ENCODE measurements at places on chromosomes 12 and 14.
A peak's percentile ranks its signal among the peaks of the same experiment; 100 is the strongest.

- peak; percentile 83 for DNase-seq
Measured at GRCh38 chr12:5988659-5989116, 43.6 kb upstream of the ANO2 start.

DNA sequence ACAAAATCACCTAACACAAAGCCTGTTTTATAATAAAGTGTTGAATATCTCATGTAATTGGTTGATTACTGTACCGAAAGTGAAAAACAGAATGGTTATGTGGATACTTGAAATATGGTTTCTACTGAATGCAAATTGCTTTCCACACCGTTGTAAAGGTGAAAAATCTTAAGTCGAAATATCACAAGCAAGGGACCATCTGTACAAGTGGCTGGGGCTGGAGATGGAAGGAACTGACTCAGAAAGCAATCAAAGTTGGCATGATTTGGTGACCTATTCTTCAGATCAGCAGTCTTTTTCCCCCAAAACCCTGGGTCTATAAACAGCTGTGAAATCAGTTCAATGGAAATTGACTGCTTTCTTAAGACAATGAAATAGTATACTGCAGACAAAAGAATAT, 3.6 kb downstream of the CBX5 start:
- DNase-seq, result no peak

DNA sequence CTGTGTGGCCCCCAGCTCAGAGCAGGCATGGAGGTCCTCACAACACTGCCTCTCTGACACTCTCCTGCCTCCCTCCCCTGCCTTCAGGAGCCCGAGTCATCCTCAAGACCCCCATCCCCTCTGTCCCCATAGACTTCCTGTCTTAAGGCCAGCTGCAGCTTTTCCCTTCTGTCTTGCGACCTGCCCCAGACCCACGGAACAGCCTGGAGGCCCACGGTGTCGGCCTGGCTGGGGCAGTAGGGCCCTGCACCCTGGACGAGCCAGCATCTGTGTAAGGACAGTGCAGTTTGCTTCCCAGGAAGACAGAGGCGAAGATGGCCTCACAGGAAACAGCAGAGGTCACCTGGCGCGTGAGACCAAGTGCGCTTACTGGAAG, 9.7 kb downstream of the TEDC1 start:
- DNase-seq, result no peak

DNA sequence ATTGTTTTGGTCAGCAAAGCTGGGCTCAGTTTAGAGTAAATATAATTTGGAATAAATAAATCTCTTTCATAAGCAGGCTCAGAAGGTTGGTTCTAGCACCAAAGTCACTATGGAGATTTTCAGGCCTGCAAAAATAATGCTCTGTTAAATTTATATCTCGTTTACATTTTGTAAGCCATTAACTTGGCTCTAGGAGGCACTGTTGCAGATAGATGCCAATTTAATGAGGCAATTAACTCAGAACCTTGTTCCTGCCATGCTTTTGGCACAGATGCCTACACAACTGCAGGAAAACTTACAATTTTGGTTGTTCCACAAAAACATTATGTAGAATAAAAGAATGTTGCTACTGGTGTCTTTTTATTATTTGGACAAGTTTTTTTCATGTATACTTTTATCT, 428.1 kb downstream of the FLRT2 start:
- DNase-seq, result no peak

GRCh38 chr14:90453401-90453951, 56.6 kb downstream of the CALM1 start:
- DNase-seq, result no peak

DNA sequence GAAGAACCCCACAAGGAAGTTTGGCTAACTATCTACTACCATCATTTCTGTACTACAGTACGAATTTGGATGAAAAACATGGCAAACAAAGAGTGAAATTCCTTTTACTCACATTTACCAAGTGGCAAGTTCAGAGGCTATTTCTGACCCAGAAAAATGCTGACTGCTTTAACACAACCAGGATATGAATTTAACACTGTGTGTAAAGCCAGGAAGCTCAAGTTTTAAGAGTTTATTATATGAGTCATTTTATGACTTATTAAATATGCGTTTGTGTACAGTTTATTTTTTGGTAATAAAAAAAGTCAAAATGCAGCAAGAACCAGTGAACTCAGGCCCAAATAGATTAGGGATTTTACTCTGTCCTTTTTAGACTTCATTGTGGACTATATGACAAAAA, 58.4 kb upstream of the STAC3 start:
- DNase-seq, result no peak

- no peak for DNase-seq
Measured at GRCh38 chr12:91885851-91886731, 259.6 kb downstream of the BTG1 start.

DNA sequence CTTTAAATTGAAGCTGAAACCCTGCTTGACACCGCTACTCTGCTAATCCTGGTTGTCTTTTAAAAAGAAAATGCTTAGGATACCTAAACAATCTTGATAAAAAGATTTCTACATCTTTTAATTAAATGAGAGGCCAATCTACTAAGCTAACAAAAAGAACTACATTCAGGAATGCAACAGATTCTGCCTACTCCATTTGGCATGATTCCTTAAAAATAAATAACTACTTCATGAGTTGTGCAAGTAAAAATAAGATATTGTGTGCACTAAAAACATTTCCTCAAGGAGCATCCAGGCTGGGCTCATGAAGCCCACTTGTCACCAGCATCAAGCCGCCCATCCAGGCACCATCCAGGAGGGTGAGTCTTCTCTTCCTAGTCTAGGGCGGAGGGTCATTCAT, 197.5 kb downstream of the PAX9 start:
- no peak for DNase-seq

DNA sequence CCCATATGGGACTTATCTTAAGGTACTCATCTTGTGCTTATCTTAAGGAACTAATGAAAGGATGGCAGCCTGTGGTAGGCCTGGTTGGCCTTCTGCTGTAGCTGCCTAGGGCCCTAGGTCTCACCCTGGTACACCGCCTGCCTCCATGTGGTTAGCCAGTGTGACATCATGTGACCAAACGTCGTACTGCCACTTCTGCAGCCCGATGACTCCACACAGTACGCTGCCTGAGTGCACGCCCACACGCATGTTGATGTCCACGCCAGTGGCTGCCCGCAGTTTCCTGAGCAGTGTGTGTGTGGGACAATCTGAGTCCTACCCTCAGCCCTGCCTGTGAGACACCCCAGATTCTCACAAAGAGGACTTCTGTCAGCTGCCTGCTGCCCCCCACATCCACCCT, 5.1 kb downstream of the ADCY4 start:
- DNase-seq, result peak; percentile 63

DNA sequence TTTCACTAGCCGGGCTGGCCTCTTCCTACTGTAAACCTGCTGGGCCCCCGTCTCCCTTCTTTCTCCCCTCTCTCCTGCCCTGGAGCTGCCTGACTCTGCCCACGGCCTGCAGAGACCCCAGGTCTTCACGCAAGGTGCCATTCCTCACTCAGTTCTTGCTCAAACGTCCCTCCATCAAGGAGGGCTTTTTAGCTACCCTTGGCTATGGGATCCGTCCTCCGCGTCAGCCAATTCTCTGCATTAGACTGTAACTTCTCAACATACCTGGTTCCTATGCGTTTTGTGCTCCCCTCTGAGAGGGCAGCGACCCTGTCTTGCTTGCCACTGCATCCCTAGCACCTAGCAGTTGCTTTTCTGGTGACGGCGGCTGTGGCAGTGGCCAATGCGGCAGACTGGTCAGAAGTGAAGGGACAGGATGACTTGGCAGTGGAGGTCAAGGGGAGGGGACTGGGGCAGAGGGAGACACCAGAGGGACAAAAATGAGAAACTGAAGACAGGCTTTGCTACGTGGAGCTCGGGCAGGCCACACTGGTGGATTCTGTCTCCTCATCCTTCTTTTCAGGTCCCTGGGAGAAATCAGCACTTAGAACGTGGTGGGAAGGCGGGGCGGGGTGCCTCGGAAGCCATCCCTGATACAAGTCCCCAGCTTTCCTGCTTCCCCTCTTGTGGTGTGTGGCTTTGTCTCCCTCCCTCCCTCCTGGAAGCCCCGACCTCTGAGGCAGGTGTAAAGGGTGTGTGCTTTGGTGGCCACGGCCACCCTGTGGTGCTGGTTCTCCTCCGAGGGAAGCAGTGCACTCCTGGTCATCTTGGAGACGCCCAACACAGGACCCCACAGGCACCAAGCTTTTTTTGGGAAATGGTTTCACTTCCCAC, 1.8 kb downstream of the B3GNT4 start:
- no peak for DNase-seq

DNA sequence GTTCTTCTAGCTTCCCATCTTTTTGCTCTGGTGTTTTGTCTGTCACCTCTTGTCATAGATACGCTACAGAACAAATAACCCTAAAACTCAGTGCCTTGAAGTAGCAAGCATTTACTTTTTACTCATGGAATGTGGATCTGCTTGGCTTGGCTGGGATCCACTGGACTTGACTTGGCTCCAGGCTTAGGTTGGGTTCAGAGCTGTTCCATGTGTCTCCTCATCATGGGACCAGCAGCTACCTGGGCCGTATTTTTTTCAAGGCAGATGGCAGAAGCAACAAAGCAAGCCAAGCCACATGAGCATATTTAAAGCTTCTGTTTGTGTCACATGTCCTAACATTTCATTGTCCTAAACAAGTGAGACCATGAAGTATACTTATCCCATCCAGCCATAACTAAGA, 48.7 kb upstream of the ATF1 start:
- DNase-seq, result no peak

DNA sequence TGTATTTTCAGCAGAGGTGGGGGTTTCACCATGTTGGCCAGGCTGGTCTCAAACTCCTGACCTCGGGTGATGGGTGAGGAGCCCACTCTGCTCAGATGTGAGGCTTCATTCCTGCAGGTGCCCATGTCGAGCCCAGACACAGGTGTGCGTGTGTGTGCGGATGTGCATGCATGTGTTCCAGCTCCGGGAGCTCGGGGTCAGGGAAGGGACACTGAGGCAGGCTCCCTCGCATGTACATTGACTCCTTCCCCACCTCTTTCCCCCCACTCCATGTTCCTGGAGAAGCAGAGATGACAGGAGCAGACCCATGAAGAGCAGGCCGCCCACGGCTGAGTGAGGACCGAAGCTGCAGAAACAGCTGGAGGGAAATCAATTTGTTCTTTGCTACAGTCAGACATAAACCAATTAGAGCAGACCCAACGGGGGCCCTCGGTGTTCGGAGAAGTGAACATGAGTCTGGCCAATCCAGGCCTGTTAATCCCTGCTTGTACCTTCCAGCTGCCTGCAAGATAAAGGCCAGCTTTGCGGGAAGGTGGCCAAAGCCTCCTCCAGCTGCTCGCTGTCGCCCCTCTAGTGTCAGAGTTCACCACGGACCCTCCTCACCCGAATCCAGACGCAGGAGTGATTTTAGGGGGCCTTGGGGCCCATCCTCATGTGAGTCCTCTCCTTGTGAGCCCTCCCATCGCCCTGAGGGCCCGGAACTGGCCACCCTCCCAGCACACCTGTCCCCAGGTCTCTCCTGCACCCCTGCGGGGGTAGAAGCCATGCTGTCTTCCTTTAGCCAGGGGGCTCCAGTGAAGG, 321.0 kb upstream of the RTL1 start:
- DNase-seq, result no peak

DNA sequence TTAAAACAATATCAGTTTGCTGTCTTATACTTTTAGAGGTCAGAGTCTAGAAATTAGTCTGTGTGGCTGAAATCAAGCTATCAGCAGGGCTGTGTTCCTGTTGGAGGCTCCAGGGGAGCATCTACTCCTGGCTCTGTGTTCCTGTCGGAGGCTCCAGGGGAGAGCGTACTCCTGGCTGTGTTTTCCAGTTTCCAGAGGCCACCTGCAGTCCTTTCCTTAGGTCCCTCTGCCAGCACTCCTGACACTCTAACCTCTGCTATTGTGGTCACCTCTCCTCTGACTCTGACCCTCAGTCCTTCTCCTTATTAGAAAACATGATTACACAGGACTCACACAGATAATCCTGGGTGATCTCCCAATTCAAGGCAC, 1140.7 kb upstream of the TMEM132C start:
- no peak for DNase-seq

GRCh38 chr12:120286768-120287490, 4.8 kb downstream of the RNU4-2 start:
- DNase-seq, result no peak

DNA sequence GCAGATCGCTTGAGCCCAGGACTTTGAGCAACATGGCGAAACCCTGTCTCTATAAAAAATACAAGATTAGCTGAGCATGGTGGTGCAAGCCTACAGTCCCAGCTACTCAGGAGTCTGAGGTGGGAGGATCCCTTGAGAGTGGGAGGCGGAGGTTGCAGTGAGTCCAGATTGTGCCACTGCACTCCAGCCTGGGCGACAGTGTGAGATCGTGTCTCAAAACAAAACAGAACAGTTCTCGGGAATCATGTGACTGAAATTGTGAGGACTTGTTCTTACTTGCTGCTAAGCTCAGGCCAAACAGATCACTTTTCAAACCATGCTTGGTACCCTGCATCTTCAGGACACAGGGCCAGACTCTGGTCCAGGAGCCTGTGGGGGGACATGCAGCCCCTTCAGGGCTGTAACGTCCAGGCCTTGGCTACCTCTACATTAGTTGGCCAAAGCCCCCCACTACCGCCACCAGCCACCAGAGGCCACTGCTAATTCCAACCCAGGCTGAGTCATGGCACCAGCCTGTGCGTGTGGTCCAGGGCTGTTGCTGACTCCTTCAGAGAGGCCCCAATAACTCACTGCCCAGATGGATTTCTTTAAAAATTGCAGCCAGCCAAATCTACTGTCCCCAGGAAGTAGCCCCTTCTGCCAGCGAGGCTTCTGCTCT, 33.4 kb upstream of the SYNDIG1L start:
- DNase-seq, result peak; percentile 42

GRCh38 chr14:22748206-22748605, 18.3 kb upstream of the OXA1L start:
- no peak for DNase-seq

DNA sequence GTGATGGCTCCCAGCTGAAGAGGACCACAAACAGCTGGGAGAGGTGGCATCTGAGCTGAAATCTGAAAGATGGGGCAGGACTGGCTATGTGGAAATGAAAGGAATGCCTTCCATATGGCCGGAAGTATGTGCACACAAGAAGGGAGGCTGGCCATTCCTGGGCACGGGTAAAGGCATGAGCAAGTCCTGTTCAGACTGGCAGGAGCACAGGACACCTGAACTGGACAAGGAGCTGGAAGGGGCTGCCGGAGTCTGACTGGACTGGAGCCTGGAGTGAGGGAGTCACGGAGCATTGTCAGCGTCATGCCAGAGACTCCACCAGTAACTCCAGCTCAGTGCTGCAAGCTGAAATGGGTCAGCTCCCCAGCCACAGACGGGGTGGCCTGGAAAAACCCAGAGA, 11.9 kb upstream of the TC2N start:
- no peak for DNase-seq

DNA sequence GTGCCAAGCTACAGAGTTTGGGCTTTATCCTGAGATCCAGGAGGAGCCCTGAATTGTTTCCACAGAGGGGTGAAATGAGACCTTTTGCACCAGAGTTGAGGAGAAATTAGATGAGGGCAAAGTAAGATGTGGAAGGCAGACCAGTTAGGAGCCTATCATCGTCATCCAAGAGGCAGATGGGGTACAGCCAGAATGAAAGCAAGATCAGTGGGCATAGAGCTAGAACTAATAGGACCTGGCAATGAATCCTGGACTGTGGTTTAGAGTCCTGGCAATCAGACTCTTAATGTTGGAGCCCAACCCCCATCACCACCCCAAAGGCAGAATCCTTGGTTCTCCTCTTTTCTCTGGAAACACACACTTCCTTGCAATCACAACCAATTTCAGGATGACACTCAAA, 166.6 kb upstream of the HMGA2 start:
- no peak for DNase-seq

- DNase-seq, result no peak
Measured at GRCh38 chr14:69046476-69046860, 67.4 kb upstream of the ACTN1 start.

All from activated T-cell treated with anti-CD3 and anti-CD28 coated beads, Interleukin-2, amount 50 U/mL, for 24 hours (primary cell).